Activated CD8-positive, alpha-beta memory T cell treated with anti-CD3 and anti-CD28 coated beads for 4 hours (primary cell): ENCODE measurements at places on chromosomes 3 and 15.

DNA sequence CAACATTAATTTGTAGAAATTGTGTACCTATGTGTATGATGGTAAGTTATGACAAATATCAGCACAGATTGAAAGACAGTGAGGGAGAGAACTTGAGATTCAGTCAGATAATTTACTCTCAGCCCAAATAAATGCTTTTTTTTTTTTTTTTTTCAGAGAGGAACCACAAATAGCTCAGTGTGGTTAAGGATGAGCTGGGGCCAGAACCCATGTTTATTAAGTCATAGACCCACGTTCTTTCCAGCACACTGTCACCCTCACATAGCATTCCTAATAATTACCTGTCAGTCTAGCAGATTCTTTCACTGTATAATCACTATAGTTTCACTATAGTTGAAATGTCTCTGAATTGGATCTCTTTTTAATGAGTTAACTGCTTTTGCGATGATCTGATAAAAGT is 246.1 kb downstream of the ZIC1 start:
- no peak for DNase-seq

DNA sequence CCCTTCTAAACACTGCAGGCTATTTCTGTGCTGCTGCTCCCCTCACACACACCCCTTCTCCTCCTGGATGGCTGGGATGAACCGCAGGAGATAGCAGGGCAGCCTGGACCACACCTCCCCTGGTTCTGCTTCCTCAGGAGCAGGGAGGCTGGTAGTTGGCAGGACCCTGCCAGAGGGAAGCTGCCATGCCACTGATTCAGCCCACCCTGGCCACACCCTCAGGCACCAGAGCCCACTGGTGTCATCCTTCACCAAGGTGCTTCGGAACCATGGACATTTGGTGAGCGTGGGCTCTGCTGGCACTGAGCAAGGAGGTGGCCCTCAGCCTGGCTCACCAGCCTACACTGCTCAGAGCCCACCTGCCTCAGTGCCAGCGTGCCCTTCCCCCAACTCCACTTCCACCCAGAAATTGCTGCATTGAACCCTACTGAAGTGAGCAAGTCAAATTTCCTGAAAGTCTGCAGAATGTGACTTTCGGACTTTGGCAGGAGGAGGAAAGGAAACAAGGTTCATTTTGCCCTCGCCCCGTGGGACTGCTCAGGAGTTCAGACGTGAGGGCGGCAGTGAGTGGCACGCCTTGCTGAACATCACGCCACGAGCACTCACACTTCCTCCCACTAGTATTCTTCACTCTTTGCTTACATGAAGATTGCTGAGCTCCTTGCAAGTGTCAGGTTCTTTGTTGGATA is 26.3 kb downstream of the BMF start:
- DNase-seq, result no peak

- DNase-seq, result no peak
Measured at GRCh38 chr3:36373084-36373483, 7.2 kb upstream of the STAC start.

GRCh38 chr3:27340534-27340933 is 28.6 kb downstream of the NEK10 start:
- DNase-seq, result no peak

DNA sequence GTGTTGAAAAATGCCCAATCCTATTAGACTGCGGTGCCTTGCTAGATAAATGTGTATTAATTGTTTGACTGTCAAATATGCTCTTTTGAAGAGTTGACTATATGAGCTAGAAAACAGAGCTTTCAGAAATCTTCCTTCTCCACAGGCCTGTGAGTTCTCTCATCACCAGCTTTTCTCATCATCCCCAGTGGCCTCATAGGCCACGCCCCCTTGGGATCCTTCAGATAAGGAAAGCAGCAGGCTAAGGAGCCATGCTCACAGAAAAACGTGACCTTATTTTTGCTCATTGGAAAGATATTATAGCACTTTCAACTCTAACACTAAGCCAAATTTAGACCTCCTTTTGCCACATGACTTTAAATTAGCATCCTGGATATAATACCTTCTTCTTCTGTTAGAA is 514.4 kb upstream of the ARRDC4 start:
- no peak for DNase-seq

DNA sequence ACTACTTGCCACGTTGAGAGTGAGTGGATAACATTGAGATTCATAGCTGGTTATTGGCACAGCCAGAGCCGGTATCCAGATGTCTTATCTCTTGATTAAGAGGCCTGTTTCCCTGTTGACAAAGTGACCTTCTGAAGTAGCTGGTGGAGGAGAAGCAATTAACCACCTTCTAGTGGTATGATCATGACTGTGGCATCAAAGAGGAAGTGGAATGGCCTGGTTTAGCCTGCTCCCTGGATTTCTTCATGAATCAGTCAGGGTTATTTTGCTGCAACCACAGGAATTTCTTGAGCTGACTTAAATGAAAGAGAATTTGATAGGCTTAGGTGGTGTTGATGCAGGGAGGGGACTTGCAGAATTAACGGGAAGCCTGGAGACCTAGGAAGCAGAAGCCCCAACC is 398.3 kb downstream of the MFSD1 start:
- no peak for DNase-seq

DNA sequence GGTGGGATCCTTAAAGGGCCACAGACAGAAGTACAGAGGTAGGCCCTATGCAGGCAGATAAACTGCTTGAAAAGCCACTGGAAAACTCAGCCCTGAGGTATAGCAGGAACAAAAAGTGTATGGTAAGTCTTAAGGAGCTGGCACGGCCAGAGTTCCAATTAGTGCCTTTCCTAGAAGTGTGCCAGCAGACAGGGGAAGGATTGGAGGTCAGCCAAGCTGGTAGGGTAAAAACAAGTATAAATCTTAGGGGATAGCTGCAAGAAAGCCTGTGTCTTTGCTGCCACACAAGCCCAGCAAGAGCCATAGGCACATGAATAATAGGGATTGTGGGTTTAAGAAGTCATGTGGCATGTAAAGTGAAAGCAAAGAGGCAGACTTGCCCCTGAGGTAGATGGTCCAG is 582.5 kb downstream of the PLOD2 start:
- DNase-seq, result no peak

GRCh38 chr3:127304121-127304744 is 16.4 kb upstream of the PRR20G start:
- DNase-seq, result no peak
